ENCODE measurements at places on chromosomes 13 and 19.

DNA sequence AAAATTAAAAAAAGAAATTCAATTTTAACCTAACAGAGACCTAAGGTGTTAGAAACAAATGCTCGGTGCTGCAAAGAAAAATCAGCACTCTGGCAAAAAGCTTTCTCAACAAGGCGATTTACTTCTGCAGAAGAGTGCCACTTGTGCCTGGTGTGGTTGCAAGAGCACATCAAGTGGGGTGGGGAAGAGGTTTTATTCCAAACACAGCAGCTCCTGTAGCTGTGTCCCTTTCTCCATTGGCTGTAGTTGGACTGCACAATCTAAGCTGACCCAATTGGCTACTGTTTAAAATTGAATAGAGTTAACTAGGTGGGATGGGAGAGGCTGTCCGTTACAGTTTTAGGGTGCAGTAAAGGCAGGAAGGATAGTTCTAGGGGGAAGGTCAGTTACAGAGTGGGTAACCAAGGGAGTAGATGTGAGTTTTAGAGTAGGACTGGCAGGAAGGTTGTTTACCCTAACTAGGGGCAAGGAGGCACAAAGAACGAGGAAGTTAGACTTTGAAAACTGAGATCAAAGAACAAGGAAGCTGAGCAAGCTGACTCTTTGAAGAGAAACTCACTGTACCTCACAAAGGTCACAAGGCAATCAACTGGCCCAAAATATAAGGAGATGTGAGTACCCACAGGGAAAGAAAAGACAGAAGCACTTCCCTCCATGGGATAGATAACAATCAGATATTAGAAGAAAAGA lies 145.7 kb downstream of the LIG4 start:
- DNase-seq, result no peak

- DNase-seq, result no peak
Observed at GRCh38 chr19:29232315-29232852, 19.4 kb upstream of the UQCRFS1 start.

GRCh38 chr19:1774989-1775772 lies 21.9 kb downstream of the ONECUT3 start:
- DNase-seq, result no peak

DNA sequence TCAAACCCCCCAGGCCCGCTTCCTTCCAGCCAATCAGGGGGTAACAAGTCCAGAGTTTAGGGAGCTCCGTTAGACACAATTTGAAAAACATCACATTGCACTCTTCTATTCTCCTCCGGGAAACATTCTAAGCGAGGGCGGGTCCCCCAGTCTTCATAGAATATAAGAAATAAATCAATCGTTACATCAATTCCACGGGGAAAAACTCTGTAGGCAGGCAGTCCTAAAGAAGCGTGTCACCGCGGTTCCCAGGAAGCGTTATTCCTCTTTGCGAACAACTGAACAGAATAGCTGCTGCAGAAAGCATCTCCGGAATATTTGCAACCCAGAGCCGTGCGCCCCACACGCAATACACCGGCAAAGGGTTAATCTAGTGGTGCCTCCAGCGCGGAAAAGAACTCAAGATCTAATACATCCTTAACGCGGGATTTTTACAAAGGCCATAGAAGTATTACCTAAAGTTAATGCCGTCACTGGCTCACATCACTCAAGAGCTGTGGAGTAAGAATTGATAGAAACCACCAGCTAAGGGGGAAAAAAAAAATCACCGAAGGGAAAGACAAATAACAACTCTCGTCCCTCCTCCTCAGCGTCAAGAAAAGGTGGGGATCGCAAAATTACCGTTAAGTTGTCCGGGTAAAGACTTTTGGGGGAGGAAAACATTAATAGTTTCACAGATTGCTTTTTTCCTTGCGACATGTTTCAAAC lies 65.1 kb downstream of the KCNRG start:
- DNase-seq, result no peak

All from activated T-cell treated with anti-CD3 and anti-CD28 coated beads for 4 hours (primary cell).